HFF-Myc (cell line): ENCODE measurements at places on chromosomes 11 and 22.
A peak's percentile ranks its signal among the peaks of the same experiment; 100 is the strongest.

- no peak for DNase-seq
These were observed 85.2 kb upstream of the IGLL5 start for GRCh38 chr22:22802339-22802970.

GRCh38 chr11:23405350-23405937 lies 545.2 kb upstream of the CCDC179 start:
- DNase-seq: no peak

DNA sequence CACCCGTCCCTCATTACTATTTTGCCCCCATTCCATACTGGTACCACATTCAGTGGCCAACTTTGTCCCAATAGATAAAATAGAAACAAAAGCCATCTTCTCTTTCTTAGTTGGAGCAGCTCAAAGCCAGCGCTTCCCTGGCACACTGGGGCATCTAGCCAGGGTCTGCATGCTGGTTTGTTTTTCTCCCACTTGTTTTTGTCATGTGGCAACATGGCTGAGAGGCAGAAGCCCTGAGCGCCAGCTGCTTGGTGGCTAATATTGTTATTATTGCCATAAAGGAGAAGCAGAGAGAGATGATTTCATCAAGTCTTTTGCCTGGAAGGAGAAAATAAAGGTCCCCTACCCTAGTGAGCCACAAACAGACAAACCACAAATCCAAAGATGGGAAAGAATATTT lies 48.4 kb upstream of the CRTAM start:
- no peak for DNase-seq

DNA sequence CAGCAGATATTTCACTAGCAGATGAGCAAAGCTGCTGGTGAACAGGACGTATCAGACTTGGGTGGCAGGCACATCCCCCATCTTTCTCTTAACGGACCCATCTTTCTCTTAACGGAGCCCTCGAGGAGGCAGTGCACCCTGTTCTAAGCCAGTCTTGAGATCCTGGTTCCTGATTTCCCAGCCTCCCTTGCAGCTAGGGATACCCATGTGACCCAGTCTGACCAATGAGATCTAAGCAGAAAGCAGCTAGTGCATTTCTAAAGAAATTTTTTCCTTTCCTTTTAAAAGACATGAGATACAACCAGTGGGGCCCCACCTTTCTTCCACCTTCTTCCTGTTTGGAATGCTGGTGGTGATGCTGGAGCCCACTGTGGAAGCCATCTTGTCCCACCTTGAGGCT lies 13.6 kb upstream of the ELFN2 start:
- no peak for DNase-seq

DNA sequence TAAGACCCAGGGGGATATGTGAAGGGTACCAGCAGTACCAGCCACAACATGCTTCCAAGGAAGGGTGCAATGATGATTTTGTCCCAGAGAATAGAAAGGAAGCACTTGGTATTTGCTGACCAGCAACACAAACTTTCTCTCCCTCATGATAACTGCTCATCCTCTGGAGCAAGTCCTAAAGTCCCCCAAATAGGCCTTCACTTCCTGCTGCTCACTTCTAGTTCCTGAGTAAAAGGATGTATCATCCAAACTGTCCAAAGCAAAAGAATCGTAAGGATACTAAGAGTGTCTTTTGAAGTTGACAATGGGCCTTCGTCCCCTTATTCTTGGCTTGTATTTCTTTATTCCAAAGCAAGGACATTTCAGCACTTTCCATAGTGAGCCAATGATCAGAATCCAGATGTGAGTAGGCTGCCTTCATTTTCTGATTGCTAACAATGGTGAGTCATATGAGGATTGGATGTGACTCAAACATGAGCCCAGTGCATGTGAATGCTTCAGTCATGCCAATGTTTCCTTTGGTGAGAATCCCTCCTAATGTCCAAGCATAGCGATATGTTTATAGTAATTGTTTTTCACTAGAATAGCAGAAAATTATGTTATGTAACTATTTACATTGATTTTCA lies 243.4 kb upstream of the POU2AF2 start:
- peak; percentile 77 for DNase-seq

GRCh38 chr22:39169797-39170466 lies 17.5 kb upstream of the CBX7 start:
- no peak for DNase-seq

DNA sequence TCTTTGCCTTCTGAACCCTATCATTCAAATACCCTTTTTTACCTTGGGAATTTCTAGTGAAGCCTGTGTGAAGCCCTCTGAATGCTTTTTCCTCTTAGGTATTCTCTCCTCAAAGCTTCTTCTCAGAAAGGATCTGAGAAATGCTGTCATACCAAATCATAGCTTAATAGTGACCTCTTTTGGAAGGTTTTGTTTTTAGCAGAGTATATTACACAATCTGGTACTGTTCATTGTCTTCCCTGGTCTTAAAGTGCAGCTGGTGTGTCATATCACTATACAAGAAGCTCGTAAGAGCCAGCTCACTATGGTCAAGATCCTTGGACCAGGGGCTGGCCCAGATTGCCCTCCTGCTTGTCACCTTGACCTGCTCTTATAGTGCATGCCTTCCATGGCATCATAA lies 204.4 kb upstream of the ANO5 start:
- no peak for DNase-seq

DNA sequence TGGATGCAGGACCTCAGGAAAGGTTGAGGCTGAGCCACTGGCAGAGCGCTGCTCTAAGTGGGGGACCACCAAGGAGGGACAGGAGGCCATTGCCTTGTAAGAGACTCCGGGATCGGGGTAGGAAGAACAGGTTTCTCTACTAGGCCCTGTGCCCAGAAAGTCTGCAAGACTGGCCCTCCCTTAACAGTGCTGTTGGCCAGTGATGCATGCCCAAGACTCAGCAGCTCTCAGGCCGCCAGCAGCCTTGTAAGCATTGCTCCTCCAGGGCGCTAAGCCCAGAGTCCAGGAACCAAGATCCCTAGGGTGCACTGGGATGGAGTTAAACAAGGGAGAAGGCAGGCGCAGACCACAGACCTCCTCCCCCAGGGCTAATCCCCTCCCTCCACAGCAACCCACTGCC lies 39.3 kb upstream of the PANX1 start:
- DNase-seq: no peak

DNA sequence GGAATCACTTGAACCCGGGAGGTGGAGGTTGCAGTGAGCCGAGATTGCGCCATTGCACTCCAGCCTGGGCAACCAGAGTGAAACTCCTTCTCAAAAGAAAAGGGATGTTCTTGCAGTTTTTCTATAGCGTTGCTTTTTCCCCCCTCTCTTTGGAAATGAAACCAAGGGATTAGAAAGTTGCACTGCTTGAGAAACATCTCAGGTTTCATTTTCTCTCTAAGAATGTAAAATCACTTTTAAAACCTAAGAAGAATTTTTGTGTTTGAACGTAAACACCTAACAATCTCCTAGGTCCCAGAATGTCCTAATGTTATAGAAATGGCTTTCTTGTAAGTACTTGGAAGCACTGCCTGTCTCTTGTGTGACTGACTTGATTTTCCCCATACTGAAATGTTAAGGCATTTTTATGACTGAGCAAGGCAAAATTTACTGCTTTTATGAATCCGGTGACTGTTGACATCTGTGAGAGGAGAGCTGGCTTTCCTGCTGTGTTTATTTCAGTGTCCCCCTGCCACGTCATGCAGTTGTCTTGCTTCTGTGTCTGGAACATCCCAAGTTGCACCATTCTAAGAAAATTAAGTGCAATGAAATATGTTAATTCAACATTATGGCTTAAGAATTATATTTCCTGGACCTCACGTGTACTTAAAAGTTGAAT lies 37.7 kb downstream of the NF2 start:
- no peak for DNase-seq

- DNase-seq: no peak
These were observed 80.8 kb upstream of the MTNR1B start for GRCh38 chr11:92888696-92889095.

- DNase-seq: no peak
These were observed 9.7 kb downstream of the ADAMTS8 start for GRCh38 chr11:130418756-130419155.

DNA sequence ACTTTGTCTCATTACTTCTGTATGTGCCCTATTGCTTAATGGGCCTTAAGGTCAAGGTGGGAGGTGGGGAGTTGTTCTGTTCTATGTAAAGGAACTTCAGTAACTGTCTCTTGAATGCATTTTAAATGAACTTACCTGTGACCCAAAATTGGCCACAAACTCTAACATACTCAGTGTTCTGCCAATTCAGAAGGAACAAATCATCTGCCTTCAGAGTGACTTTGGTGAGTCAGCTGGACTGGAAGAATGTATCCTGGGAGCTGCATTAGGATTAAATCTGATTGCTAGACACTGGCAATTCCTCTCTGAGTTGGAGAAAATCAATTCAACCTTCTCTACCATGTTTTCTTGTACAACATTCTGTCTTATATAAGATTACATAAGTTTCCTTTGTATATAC lies 1104.8 kb downstream of the DLG2 start:
- no peak for DNase-seq

- DNase-seq: no peak
These were observed 783 bp upstream of the ANKRD54 start for GRCh38 chr22:37844904-37845329.

GRCh38 chr11:117931971-117932370 lies 2.8 kb upstream of the TMPRSS13 start:
- DNase-seq: no peak

GRCh38 chr11:12745787-12746186 lies 71.6 kb downstream of the TEAD1 start:
- DNase-seq: no peak

GRCh38 chr22:46165977-46166376 lies 15.7 kb downstream of the PPARA start:
- DNase-seq: no peak

DNA sequence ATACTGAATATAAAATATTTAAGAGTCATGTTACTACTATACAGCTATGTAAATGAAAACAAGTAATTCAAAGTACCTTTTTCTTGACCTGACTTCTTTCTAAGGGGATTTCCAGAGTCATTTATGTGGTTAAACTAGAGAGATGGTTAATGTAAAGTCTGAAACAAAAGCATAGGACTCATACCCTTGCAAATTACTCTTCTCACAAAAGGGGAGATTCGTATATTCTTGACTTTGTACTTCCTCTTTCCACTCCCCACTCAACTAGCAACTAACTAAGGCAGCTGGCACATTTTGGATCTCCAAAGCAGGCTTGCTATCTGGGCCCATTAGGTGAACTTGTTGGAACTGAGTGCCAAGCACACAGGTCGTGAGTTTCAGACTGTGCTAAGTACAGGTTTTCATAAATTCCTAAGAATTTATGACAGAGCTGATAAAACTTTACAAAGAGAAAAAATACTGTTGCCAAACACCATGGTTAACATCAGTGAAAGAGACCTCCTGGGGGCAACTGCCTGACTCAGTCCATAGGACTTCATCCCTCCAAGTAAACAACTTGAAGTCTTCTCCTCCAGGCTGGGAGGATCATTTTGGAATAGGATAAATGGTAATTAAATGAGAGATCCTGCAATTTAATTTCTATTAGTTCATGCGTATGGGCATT lies 77.0 kb upstream of the DDI1 start:
- no peak for DNase-seq

DNA sequence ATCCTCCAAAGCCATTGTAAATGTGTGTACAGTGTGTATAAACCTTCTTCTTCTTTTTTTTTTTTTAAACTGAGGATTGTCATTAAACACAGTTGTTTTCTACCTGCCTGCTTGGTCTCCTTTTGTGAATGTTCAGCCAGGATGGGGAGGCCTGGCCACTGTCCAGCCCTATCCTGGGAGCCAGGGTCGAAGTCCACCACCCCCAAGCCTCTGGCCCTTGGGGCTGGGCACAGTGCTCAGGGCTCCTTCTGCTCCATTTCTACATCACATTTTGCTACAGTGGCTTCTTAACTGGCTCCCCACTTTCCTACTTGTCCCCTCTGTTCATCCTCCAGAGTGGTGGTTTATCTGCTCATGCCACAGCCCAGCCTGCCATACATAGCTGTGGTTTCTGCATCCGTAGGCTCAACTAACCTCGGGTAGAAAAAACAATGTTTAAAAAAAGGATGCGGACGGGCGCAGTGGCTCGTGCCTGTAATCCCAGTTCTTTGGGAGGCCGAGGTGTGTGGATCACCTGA lies 2.5 kb upstream of the SMARCB1 start:
- no peak for DNase-seq

GRCh38 chr11:131841028-131841427 lies 470.6 kb downstream of the NTM start:
- DNase-seq: no peak

DNA sequence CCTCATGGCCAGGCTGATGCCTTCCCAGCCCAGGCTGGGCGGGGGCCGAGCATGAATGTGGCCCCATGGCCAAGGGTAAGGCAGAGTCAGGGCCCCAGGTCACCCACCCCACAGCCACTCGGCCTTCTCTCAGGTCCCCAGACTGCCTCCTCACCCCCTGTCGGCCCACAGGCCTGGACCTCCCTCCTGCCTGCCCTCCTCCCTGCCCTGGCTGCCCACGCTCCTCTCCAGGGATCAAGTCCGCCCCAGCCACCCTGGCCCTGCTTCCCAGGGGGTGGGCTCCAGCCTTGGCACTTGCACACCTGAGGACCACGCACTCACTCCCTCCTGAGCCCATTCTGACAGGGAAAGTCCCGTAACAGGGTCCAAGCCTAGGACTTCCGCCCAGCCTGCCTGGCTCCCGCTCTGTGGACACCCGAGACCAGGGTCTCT lies 37.8 kb upstream of the TH start:
- no peak for DNase-seq

- no peak for DNase-seq
These were observed 131.8 kb downstream of the APIP start for GRCh38 chr11:34784318-34784841.

GRCh38 chr11:71425860-71426259 lies 22.3 kb downstream of the DHCR7 start:
- DNase-seq: no peak

DNA sequence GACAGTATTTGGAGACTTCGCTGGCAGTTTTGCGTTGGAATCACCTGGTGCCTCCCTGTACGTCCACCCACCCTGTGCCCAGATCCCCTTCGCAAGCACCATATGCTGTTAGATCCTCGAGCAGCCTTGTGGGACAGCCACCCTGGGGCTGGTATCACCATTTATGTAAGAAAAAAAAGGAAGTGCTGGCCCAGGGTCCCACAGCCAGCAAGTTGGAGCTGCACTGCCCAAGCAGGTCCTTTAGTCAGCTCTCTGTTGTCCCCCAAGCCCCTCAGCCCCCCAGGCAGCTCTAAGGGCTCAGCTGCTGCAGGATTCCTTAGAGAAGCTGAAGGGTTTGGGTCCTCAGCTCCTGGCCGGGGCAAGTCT lies 80.3 kb downstream of the FBLN1 start:
- no peak for DNase-seq

GRCh38 chr22:38824585-38824984 lies 19.2 kb downstream of the NPTXR start:
- DNase-seq: peak; percentile 41

DNA sequence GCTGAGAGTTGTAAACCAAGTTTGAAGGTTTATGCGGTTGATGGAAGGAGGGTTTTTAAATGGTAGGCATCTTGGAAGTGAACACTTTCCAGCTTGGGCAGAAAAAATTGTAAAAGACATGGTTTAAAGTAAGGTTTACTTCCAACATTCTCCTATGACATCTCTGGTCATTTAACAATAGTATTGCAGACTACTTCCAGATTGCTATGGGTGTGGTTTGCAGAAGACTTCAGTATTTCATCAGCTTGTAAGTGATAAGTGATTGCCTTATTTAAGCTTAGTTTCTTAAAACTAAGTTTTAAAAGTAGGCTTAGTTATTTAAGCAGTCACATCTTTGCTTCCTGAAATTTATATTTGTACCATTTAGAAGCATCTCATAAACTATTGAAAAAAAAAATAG lies 7.2 kb upstream of the STT3A start:
- DNase-seq: no peak

GRCh38 chr11:120974965-120975364 lies 48.9 kb upstream of the TBCEL start:
- DNase-seq: no peak

GRCh38 chr11:10295064-10295901 lies 1.3 kb upstream of the SBF2 start:
- DNase-seq: no peak

GRCh38 chr11:2428322-2428795 lies 16.0 kb downstream of the TRPM5 start:
- no peak for DNase-seq
